ENCODE measurements at places on chromosomes 16 and 17. TPM values are rescaled to one million over a fixed set of nuclear protein-coding genes. Genes with fewer than 3 reads are reported as not detected.
A peak's percentile ranks its signal among the peaks of the same experiment; 100 is the strongest.

DNA sequence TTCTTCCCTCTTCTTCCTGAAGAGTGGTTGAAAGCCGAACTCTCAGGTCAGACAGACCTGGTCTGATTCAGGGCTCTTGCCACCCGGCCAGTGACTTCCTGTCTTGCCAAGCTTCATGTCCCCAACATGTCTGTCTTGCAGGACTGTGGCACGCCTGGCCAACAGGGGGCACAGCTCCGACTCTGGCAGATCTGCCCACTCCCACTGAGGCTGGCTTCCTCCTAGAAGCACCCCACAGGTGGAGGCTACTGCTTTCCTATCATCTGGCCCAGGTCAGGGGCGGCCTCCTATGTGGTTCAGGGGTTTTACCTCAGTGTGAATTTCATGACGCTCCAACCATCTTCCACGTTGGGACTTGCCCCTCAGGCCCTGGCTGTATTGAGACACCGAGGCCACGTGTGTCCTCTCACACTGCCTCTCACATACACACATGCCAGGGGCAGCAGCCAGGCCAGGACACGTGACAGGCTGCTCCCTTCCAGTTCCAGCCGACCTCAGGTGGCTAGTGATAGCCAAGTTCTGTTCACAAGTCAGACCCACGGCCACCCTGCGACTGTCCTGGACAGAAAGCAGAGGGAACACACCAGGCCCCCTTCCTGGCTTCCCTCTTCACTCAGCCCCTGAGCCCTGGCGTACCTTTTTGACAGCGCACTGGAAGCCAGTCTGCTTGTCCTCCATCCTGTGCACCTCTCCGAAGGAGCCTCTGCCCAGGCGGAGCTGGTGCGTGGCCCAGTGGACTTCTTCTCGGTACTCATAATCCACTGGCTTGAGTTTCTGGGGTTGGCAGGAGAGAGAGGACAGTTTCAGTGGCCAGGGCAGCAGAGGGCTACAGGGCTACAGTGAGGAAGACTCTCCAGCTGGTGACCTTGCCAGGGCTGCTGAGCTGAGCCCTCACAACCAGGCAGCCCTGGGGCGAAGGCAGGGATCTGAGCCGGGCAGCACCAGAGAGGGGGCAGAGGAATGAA is 22.6 kb upstream of the SPATA32 start:
- H3K4me3 ChIP-seq = no peak overlapping the region
- H3K36me3 ChIP-seq = peaks cover 72% of the 10 kb centered on the region
- H3K4me1 ChIP-seq = peaks cover 80% of the 10 kb centered on the region
- DNase-seq = no peak

DNA sequence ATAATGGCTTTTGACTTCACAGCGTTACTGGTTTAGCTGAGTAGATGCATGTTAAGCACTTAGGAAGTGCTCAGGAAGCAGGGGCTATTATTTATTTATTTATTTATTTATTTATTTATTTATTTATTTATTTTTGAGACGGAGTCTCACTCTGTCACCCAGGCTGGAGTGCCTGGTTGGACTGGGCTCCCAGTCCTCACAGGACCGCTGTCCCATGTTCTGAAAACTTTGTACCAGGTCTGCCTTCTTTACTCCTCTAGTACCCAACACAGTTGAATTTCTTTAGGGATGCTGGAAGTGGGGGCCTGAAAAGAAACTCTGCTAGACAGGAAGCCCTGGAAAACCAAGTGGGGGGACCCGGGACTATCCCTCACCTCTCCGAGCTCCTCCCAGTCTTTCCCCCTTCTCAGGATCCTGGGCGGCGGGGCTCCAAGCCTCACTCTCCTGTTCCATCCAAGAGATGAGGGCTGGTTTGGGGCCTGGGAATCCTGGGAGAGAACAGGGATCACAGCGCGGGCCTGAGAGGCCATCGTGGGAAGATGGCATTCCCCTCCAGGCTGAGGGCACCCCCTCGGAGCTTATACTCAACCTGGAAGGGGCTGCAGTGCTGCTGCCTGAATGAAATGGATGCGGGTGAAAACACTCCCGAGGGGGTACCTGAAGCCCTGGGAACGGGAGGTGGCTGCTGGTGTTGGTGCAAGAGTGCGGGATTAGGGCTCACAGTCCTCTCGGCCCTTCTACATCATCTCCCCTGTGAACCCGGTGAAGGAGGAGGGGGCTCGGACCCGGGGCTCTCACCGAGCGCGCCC is 674 bp downstream of the ZNF688 start:
- peaks cover 10% of the 10 kb centered on the region for H3K36me3 ChIP-seq
- H3K27ac ChIP-seq = peak overlapping the region; percentile 99
- no peaks in the 10 kb centered on the region for H3K27me3 ChIP-seq

DNA sequence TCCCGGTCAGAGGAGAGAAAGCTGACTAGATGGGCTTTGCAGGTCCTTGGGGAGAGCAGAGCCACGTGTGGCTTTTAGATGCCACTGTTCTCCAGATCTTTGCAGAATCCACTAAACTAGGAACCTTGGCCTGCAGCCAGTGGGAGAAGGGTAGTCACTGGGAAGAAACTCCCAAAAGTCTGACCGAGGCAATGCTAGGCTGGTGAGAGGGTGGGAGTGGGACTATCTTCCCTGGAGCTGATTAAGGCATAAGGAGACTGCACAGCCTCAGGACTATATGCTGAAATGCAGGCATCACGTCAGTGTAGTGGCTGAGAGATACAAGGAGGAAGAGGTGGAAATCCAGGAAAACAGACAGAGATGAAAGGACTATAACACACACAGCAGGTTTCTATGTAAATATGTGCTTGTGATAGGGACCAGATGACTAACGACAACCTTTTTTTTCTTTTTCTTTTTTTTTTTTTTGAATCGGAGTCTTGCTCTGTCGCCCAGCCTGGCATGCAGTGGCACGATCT is 2.2 kb upstream of the GSDMA start:
- H3K4me3 ChIP-seq = no peak overlapping the region
- H3K4me1 ChIP-seq = no peaks in the 10 kb centered on the region
- H3K36me3 ChIP-seq = no peaks in the 10 kb centered on the region
- H3K27me3 ChIP-seq = peaks cover 24% of the 10 kb centered on the region
- H3K27ac ChIP-seq = no peak overlapping the region

TMEM220 gene
- 9.6 TPM for total RNA-seq

MFSD11 gene
- 17.1 TPM for total RNA-seq

RND2 gene
- 2.7 TPM for total RNA-seq

All from esophagus muscularis mucosa (tissue), 4 donors.